ENCODE measurements at places on chromosomes 1 and 21.

GRCh38 chr1:160149233-160149632 lies 2.2 kb upstream of the ATP1A4 start:
- no peak for DNase-seq

- DNase-seq, result no peak
Observed at GRCh38 chr21:45264146-45264911, 23.4 kb downstream of the POFUT2 start.

GRCh38 chr1:53551428-53551995 lies 92.3 kb downstream of the DMRTB1 start:
- DNase-seq, result no peak

DNA sequence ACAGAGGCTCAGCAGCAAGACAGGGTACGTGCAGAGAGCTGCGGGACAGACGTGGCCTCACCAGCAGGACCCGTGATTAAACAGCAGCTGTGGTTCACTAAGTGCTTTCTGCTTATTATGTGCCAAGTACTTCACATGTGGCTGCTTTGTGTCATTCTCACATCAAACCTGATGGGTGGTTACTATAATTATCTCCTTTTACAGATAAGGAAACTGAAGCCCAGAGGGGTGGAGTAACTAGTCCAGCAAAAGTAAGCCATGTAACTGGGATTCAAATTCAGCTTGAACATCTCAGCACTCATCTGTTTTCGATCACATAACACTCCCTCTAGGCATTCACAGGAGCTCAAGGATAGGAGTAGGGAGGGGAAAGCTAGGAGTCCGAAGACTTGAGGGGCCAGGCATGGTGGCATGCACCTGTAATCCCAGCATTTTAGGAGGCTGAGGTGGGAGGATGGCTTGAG lies 50.8 kb upstream of the CLIC4 start:
- DNase-seq, result no peak

GRCh38 chr1:116020668-116021272 lies 44.5 kb downstream of the SLC22A15 start:
- no peak for DNase-seq

DNA sequence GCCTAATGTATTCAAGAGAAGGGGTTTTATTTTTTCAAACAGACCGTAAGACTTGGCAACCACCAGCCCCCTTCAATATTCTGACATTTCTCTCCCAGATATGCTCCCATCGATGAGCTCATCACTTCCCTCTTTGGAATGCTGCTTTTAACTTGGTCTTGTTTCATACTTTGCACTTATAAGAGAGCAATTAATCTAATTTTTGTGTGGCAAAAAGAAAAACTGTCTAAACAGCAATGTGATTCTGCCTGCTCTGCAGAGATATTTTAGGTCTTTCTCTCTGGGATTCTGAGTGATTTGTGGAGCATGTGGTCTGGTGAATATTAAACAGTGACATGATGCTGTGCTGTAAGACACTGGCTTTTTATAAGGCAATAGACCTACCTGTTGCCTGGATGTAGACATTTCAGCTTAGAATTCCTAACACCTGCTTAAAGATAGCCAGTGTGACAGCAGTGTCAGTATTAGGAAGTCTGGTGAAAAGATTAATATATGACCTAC lies 284.8 kb downstream of the BACH1 start:
- no peak for DNase-seq

DNA sequence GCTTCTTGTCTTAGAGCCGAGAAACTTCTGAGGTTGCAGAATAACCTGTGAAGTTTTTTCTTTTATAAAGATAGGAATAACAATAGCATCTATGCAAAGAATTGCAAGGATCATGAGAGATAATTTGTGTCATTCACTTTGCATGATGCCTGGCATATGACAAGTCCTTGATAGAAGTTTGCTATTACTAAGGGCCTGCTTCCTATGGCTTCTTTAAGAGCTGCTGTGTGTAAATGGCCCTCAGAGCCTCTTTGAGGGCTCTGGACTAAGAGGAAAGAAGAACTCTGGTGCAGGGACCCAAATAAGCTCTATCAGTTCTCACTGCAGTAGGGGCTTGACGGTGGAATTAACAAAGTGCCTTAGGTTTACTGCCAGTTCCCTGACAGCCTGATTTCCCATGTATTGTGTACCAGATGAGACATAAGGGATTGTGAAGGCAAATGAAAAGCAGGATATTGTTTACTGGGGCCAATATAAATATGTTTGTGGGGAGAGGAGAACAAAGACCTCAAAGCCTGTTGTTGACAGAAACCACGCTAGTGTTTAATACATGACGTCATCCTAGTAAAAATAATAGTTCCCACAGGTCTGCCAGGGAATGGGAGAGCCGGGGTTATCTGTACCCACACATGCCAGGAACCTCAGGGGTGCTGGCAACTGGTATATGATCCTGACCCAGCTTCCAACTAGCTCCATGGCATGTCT lies 131.2 kb upstream of the UBE2U start:
- DNase-seq, result no peak

DNA sequence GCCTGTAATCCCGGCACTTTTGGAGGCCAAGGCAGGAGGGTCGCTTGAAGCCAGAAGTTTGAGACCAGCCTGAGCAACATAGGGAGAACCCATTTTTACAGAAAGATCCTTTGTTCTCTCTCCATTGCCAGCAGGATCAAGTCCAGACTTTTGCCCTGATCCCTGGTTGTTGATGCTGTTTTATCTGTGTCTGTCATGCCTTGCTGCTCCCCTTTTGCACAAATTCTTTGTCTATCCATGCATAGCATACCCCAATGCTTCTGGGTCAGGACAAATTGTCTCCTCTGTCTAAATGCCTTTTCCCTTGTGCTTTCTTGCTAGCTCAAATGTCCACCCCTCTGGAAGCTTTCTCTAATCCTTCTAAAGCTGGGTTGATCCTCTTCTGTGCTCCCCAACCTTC lies 25.3 kb upstream of the FAAH start:
- DNase-seq, result no peak

- no peak for DNase-seq
Observed at GRCh38 chr1:233151861-233152260, 143.7 kb downstream of the PCNX2 start.

DNA sequence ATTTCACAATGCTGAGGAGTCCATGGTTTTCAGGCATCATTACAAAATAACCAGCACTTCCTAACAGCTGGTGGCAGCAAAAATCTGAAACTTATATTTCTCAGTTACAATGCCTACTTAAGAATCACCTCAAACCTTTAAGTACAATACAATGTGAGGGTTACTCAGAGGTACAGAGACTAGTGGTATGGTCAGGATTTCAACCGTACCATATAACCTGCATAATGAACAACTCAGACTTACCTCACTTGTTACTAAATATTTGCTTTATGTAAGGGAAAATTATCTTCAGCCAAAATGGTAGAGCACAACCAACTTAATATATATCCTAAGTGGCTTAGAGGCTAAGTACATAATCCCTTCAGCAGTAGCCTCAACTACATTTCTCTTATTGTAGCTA lies 344.5 kb downstream of the SMYD3 start:
- DNase-seq, result no peak

DNA sequence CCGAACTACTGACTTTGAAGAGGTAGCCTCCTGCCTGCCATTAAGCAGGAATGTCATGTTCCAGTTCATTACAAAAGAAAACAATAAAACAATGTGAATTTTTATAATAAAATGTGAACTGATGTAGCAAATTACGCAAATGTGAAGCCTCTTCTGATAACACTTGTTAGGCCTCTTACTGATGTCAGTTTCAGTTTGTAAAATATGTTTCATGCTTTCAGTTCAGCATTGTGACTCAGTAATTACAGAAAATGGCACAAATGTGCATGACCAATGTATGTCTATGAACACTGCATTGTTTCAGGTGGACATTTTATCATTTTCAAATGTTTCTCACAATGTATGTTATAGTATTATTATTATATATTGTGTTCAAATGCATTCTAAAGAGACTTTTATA lies 159.8 kb upstream of the SGIP1 start:
- no peak for DNase-seq

- DNase-seq, result no peak
Observed at GRCh38 chr21:31696424-31696823, 35.5 kb downstream of the SCAF4 start.

- DNase-seq, result no peak
Observed at GRCh38 chr1:182599339-182599738, 4.8 kb downstream of the RGS16 start.

GRCh38 chr1:170618421-170618820 lies 45.5 kb upstream of the PRRX1 start:
- no peak for DNase-seq

DNA sequence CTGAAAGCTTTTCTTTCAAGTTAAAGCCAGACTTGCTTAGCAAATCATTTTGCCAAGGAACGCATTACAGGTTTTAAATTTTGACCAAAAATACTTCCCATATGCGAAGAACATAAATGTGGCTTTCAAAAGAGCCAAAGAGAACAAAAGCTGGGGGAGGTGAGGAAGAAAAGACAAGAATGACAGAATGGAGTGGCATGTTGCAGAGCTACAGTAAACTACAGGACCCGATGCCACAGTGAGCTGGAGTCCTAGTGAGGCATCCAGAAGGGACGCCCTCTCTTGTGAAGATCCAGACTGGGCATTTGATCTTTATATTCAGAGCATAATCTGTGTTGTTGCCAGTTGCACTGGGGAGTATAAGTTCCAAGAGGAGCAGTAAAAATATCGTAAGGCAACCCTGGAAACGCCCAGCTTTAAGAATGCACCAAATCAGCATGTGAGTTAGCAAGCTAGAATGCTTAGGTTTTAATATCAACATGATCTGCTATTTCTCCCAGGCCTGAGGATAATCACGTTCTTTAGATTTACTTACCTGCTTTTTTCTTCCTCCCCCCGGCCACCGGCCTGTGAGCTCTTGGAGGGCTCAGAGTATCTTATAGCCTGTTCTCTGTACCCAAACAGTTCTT lies 48.4 kb upstream of the HOOK1 start:
- DNase-seq, result no peak

DNA sequence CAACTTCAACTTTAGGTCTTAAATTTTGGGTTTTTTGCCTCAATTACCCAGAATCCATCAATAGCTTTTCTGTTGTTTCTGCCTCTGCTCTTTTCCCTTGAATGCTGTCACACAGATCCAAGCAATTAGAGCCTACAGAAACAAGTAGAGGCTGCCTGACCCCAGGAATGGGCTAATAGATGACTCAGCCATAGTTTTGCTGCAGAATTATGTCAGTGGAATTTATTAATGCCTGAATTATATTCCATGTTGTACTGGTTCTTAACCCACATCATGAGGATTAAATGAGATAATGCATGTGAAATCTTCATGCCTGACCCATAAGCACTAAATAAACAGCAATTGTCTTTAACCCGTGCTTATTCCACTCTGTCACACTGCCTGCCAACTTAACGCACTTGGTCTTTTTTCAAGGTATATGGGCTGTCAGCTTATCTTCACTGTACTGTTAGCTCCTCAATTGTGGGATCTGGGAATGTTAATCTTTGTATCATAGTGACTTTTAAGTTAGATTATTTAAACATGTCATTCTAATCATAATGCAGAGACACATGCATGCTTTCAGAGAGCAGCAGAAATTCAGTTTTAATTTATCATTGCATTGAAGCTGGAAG lies 213.3 kb downstream of the ROR1 start:
- DNase-seq, result no peak

DNA sequence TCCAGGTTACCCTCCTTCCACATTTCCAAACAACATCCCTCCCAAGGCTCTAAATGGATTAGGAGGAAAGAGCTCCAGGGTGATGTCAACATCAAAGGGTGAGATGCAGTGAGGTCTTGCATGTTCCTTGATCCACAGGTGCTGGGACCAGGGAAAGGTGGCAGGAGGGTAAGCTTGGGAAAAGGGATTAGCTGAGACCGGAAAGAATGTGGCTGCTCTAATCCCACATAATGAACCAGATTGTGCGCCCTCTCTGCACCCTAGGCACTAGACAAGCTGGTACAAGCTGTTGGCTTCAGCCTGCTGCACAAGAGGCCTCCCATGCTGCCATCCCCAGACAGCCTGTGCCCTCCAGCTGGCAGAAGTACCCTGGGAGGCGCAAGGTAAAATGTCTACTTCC lies 34.9 kb downstream of the PLXNA2 start:
- no peak for DNase-seq

DNA sequence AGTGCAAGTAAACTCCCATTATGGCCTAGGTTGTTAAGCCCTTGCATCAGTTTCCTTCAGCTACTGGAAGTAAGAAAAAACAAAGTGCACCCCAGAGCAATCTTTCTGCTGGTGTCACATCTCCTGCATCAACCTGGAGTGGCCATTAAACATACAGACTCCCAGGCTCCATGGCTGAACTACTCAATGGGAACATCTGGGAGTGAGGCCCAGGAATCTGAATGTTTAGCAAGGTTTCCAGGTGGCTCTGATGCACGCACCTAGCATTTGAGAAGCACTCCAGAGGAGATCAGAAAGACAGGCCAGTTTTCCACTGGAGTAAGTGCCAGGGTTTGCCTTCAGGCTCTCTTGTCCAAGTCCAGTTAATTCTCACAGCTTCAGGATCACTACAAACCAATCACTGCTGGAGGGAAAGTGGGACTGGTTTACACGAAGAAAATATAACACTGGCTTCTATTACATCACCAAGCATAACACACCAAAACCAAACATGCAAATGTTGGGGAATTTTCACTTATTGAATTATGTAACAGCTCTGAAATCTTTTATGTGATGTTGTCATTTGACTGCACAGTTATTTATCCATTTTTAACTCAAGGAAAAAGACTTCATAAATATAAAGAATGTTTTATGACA lies 22.3 kb upstream of the ABCA4 start:
- DNase-seq, result no peak

DNA sequence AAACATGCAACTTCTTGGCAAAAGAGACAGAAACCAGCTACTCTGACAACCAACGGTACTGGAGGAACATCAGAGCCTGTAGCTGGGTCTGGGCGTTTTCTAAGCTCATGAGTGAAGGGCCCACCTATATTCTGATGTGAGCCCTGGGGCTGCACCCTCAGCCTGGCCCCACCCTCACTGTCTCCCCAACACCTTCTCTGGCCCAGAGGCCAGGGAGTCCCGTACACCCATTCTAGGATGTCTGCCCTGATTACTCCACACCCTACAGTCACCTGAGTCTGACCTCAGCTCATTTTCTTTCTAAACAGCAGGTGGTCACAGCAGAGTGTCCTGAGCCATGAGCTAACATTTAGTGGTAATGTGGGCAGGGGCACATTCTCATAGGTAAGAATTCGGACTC lies 439.2 kb downstream of the MATN1 start:
- no peak for DNase-seq

DNA sequence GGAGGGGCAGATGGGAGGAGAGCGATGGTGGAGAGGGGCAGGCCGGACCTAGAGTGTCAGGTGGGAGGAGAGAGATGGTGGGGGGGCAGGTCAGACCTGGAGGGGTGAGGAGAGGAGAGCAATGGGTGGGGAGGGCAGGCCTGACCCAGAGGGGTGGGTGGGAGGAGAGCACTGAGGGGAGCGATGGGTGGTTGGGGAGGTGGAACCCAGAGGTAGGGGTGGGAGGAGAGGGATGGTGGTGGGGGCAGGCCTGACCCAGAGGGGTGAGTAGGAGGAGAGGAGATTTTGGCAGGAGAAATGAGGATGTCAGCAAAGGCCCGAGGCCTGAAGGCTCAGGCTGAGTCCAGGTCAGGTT lies 157.3 kb upstream of the VAMP3 start:
- no peak for DNase-seq

DNA sequence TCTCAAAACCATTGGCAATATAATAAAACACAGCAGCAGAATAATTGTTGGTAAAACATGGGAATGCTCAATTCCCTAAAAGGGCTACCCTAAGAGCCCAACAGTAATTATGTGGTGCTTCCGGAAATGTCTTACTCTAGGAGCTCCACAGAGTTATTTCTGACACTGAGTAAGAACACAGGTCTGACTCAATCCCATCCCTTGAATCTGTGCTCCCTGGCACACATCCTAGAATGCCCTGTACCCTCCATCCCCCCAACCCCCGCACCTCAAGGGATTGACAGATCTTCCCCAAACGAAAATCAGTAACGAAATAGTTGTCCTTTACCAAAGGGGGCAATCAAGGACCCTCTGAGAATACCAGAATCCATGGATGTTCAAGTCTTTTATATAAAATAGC lies 71.9 kb downstream of the SMYD2 start:
- DNase-seq, result no peak
